Hematopoietic multipotent progenitor cell (in vitro differentiated cells): ENCODE measurements at places on chromosomes 3 and 15.
A peak's percentile ranks its signal among the peaks of the same experiment; 100 is the strongest.

GRCh38 chr15:27272427-27272826 is 301.4 kb downstream of the GABRG3 start:
- DNase-seq, result no peak

DNA sequence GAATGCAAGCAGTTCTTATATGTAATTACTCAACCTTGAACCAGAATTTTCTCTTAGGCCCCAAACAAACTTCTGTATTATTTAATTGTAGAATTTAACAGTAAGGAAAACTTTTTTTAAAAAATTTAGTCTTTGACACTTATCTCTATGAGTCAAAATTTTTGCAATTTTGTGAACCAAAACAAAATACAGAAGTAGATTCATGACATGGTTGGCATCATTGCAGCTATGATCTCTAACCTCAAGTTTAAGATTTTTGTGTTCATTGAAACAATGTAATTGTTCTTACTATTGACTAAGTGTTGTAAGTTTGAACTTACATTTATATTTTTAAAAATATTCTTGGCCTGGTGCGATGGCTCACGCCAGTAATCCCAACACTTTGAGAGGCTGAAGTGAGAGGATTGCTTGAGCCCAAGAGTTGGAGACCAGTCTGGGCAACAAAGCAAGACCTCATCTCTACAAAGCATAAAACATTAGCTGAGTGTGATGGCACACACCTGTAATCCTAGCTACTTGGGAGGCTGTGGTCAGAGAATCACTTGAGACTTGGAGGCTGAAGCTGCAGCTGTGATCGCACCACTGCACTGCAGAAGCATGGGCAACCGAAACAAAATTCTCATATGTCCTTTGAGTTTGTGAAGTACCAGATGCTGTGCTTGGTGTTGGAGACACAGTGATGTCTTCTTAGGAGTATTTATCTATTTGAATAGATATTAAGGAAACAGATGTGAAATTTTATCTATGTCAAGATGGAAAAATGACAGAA is 39.7 kb downstream of the STT3B start:
- DNase-seq, result no peak

DNA sequence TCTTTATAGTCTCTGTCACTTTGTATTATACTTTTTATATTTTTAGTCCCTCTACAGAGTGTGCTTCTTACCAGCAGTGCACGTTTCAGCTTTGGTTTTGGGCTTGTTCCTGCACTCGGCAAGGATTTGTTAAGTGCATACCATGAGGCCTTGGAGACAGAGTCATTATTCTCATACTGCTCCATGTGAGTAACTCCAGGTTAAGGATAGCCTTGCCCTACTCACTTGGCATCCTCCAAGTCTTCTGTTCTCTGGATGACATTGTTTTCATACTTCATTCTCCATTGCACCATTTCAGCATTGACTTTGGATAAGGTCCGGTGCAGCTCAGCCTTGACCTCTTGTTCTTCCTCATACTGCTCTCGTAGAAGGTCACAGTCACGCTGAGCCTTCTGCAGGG is 96.4 kb downstream of the MYH15 start:
- DNase-seq, result no peak

DNA sequence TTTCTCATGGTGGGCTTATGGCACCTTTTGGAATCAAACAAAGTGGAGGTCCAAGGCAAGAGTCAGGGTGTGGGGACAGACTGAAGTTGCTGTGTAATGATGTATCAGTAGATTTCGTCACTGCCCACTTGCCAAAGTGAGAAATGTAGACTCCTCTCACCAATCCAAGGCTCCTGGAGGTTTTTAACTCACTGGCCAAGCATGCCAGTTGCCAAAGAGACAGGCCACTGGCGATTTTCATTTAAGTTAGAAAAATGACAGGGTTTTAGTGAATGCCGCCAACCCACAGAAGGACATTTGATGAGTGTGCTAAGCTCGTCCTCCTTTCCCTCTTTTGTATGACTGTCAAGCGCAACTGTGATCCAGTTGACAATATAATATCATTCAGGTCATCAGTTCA is 209.2 kb downstream of the FEZF2 start:
- no peak for DNase-seq

DNA sequence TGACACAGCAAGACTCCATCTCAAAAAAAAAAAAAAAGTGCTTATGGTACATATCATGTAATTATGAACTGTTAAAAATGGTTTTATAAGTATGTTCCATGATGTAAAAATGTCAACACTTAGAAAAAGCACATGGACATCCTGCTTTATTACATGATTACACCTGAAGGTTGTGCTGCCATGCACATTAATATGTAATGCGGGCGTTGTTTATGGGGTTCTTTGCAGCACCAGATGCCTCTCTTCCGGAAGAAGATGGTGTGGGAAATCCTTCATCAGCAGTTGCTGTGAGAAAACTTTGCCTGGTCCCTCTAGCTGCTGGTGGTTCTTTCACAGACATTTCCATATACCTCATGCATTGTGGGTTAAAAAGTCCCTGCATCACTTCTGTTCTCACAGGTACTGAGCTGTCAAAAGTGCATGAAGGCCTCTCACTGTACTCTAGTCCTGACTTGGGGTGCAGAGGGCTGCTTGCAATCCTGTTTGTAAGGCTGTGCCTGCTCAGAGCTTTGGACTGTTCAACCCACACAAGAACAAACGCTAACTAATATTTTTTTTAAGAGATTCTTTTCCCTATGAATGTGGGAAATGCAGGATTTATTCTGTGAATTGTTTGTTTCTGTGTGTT is 43.6 kb downstream of the SENP2 start:
- no peak for DNase-seq

- DNase-seq, result peak; percentile 95
Measured at GRCh38 chr15:53586799-53587198, 172.7 kb downstream of the WDR72 start.

GRCh38 chr3:114499976-114500375 is 206.1 kb downstream of the TIGIT start:
- peak; percentile 16 for DNase-seq

DNA sequence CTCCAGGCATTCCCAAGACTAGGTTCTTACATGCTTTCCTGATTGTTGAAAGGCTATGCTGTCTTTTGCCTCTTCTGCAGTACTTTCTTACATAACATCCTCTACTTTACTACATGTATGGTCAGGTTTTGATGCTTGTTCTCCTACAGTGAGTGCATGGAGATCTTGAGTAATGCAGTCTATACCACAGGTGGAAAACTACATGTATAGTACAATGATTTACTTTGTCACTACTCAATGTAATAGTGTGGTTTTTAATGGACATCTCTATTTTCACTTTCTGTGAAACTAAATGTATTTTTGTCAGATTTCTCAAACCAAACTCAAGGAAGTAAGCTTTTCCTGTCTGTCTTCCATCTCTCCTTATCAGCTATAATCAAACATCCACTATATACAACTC is 657.0 kb downstream of the TUSC7 start:
- DNase-seq, result no peak

DNA sequence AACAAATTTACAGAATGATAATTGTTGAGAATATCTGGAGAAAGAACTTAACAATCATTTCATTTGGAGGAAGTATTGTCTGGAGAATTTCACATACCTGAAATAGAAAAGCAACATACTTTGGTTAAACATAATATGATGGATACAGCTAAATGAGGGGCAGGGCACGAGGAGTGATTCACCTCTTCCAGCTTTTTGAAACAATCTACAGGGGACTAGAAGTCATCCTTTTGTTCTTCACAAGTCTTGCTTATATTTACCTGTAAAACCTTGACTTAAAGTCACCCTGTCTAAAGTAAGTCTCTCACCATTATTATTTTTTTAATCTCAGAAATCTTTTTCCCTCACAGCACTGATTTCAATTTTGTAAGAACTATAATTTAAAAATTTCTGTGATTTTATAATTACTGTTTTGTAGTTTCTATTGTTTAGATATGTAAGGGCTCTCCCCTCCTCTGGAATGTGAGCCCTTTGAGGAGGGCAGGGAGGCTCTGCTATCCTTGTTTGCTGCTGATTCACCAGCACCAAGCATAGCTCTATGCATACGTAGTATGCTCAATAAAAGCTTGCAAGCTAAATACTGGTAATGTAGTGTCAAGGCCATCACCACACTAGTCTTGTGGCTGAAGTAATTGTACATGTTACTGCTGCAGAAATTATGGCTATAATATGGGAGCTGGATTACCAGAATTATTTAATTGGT is 193.9 kb upstream of the THRB start:
- no peak for DNase-seq

DNA sequence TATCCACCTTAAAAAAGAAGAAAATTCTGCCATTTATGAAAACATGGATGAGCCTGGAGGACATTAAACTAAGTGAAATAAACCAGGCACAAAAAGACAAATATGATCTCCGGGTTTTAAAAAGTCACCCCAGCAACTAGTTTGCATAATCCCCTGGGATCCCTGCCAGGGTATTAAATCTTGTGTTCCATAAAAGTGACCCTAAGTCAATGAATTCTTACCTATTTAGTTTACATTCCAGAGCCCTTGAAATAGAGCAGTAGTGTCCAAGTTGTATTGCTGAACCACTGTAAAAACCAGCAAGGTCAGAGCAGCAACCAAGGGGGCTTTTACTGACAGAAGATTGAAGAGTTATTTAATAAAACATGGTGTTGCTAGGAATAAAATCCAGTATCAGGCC is 716.8 kb upstream of the BCHE start:
- no peak for DNase-seq

DNA sequence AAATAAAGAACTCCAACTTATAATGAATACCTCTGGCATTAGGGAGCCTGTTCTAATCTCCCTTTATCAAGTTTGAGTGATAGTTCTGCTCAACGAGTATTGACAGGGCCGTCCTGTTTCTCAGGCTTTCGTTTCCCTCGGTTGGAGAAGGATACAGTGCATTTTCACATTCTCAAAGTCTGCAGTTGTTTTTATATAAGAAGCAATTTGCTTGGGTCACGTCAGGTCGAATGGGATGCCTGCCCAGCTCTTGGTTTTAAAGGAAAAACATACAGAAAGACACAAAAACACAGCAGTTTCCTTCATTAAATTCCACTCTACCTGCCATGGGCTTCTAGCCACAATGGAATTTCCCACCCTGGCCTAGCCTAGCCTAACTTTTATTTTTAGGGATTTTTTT is 366.3 kb downstream of the TIGIT start:
- no peak for DNase-seq

DNA sequence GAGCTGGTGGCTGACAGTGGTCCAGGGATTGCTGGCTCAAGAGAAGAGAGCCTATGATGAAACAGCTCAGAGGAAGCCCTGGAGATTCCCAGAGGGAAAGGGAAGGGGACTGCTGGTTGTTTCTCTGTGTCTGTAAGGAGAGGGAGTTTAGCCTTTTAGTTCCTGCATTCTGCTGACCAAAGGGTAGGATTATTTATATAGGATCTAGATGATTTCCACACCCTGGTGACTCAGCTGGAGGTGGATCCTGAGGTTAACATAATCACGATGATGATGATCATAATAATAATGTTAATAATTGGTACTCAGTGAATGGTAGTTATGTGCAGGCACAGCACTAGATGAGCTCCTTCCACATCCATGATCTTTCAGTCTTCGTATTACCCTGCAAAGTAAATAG is 144.9 kb downstream of the EPHB1 start:
- DNase-seq, result no peak
